HEK293T (cell line): ENCODE measurements at places on chromosomes 11 and 22.

DNA sequence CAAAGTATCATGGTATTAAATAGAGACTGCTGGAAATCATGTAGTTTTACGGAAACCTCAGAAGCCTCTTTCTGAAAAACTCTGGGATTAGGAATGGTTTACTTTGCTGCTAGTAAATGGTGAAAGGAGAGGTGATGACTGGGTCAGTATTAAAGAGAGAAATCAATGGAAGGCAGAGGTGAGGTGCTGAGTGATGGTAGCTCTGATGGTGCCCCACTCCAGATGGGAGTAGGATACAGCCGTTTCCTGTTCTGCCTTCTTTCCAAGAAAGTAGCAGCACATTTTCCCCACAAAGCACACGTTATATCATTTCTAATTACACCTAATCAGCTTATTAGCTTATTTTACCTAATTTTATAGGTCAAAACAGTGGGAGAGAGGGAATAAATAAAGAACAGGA is 267.6 kb upstream of the PITPNB start:
- DNase-seq: no peak

DNA sequence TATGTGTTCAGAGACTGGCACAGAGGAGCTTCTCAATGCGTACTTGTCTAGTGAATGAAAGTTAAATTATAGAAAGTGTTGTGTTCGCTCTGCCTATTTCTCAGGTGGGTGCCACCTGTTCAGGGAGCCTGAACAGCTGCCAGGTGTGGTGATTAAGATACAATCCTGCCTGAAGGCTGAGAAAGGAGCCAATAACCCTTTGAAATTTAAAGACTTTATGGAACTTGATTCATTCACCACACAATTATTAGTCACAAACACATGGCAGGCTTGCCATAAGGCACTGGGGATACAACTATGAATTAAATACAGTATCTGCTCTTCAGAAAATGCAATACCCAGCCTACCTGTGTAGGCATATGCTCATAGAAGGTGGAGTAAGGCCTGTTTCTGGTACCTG is 92.9 kb upstream of the AMOTL1 start:
- no peak for DNase-seq

DNA sequence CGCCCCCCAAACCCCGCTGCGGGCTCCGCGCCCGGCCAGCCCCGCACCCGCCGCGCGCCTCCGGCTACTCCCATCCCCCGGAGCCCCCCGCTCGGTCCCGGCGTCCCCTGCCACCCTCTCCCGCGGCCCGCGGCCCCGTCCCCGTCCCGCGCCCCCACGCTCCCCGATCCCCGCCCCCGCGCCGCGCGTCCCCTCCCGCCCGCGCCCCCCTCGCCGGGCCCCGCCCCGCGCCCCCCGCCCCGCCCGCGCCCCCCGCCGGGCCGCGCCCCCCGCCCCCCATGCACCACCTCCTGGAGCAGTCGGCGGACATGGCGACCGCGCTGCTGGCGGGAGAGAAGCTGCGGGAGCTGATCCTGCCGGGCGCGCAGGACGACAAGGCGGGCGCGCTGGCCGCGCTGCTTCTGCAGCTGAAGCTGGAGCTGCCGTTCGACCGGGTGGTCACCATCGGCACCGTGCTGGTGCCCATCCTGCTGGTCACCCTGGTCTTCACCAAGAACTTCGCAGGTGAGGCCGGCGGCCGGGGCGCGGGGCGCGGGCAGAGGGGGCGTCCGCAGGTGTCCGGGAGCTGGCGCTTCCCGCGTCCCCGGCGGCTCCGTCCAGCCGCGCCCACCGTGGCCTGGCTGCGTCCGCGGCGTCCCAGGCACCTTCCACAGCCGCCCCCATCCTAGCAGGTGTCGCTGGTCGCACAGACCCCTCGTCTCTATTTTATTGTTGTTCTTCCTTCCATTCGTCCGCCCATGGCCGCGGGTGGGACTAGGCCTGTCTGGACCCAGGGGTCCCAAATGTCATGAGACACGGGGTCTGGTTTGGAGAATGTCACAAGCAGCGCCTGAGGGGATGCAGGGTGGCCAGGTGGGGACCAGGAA is at the start of gene PANX2:
Gene PANX2, plus strand, starts transcription at position 279 of the 866 bp plus-strand sequence. Its CDS starts 0 bp downstream, at position 279.
- no peak for DNase-seq

DNA sequence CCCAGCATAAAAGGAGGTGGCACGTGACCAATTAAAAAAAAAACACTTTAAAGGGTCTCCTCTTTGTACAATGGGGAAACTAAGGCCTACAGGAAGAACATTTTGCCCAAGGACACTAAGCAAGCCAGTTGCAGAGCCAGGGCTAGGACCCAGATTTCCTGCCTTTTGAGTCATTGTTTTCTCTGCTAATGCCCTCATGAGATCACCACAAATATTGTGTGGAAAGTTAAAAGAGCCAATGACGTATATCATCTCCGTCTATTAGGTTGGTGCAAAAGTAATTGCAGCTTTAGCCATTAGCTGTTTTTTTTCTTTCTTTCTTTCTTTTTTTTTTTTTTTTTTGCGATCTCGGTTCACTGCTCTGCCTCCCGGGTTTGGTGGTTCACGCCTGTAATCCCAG is 24.1 kb upstream of the LRRC32 start:
- DNase-seq: no peak

DNA sequence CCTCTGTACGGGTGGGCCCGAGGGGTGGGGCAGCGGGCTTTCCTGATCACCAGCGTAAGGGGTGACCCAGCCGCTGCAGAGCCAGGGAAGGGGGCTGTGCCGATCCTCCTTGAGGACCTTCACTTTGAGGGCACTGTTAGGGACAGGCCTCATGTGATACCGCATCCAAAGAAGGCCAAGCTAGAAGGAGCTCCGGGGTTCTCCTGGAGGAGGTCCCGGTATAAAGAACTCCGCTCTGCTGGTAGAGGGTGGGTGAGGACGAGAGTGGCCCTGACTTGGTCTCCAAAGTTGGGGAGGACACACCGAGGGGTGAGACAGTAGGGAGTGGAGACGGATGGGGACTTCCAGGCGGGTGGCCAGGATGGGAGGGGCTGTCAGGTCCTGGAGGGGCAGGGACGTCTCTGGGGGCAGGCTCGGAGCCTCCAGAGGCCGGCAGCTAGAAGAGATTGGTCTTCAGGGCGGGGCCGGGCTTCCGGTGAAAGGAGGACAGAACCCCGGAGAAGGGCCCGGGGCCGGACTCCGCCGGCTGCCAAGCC is 4.6 kb downstream of the PHOX2A start:
- DNase-seq: no peak

- DNase-seq: no peak
These were observed 1.4 kb downstream of the TSPAN4 start for GRCh38 chr11:843818-844692.

DNA sequence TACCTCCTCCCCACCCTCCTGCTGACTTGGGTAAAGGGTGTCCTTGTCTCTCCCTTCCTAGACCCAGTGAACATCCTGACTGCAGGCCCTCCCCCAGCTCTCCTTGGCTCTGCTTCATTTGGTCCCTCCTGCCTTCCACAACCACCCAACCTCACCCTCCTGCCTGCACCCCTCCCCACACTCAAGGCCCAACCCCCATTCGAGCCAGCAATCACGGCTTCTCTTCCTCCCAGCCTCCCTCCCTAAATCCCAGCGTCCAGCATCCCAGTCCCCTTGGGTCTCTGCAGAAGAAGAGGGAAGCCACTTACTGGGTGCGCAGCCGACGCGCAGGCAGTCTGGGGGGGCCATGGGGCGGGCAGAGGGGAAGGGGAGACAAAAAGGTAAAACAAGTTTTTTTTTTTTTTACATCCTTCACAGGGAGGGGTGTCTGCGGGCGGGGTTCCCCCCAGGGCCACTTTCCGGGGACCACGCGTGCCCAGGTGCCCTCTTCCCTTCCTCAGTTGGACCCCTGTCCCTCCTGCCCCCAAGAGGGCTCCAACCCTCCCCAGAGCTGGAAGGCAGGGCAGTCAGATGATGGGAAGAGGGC is 62.5 kb downstream of the SLC22A12 start:
- DNase-seq: peak; percentile 14
